ENCODE measurements at places on chromosomes 7 and 10. TPM values are rescaled to one million over a fixed set of nuclear protein-coding genes. Genes with fewer than 3 reads are reported as not detected.

Gene EN2
- total RNA-seq, result not detected

DNA sequence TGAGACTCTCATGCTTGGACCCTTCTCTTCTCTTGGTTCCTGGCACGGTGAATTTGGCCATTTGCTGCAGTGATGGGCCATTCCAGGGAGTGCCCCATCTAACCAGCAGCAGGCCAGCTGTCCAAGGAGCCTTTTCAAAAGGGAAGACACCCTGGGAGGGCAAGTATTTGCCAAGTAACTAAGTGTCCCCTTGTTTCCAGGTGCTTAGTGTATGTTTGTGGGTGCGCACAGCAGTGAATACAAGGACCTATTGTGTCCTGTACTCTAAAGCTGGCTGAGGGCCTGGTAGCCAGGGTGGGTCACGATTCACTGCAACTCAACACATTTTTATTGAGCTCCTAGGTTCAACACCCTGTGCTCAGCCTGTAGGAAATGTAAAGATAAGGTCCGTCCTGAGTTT, 348.8 kb downstream of the RNLS start:
- DNase-seq, result peak; percentile 33

- DNase-seq, result peak; percentile 45
These were observed 1.2 kb downstream of the MARCHF5 start for GRCh38 chr10:92291921-92292845.

DNA sequence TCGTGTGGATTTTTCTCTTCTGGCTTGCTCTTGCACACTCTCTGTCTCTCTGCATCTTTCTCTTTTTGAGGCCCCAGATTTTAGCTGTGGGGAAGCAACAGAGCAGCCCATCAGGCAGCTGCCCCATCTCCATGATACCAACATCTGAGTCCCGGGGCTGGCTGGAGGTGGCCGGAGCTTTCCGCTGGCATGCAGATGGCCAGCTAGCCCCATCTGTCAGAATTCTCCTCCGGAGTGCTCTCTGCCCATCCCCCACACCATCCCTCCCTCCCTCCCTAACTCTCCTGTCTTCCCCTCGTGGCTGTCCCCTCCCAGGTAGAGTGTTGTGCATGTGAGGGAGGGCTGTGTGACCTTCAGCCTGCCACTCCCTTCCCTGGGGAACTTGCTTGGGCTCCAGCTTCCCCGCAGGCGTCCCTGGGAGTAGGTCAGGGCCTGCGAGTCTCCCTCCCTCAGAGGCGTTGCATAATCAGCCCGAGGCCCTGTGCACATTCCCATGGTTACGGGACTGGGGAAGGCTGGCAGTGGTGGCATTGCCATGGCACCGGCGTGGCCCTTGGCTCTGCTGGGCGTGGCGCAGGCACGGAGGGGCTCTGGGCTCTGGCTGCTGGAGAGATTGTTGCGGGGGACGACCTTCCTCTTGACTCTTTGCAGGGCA, 24.7 kb downstream of the GHRHR start:
- DNase-seq, result peak; percentile 67

DNA sequence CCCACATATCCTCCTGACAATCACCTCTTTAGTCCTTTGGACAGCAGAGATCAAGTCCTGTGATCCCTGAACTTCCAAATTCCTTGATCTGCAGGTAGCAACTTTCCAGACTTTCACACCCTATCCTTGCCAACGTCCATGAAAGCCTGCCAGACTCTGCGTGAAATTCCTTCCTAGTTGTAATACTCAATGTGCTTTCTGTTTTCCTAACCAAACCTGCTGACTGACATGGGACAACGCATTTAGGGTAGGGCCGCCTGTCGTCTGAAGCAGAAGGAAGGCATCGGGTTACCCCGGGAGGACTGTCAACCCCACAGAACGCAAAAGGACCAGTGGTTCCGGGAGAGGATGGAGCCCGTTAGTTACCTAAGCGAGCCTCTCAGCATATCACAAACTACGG, 23.9 kb downstream of the ITGA8 start:
- DNase-seq, result no peak

Gene AP3M1
- 3.5 TPM for total RNA-seq

DNA sequence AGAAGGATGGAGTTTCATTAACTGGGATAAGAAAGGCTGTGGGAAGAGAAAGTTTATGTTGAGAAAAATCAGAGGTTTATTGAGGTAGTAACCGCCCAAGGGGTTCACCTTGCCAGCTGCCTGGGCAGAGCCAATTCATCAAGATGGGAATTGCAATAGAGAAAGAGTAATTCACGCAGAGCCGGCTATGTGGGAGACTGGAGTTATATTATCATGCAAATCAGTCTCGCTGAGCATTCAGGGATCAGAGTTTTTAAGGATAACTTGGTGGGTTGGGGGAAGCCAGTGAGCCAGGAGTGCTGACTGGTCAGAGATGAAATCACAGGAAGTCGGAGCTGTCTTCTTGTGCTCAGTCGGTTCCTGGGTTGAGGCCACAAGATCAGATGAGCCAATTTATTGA, 70.6 kb downstream of the MALRD1 start:
- DNase-seq, result no peak

DNA sequence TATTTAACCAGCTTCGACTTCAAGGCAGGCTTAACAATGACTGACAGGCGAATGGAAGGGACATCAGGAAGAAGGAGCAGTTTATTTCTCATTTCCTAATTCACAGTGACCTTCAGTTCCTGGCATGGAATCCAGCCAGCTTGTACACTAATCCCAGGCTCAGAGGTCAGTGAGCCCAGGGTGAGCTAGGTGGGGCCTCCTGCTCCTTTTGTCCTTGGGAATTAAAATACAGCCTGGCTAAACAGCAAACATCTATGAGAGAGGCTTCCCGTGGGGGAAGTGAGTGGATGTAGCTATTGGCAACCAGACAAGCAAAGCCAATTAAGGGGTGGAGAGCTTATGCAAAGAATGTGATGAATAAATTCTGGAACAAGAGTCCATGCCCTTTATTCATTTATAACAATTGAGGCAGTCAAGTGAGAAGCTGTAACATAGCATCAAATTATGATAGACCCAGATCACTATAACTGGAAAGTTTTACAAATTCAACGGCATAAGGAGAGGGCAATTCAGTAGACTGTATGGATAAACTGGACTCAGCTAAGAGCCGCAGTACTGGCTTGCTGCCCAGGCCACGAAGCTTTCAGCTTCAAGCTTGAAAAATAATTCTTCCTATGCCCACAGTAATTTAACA, 57.1 kb downstream of the STK17A start:
- DNase-seq, result peak; percentile 89

GRCh38 chr10:127827354-127828140, 65.2 kb downstream of the CLRN3 start:
- DNase-seq, result no peak

- DNase-seq, result peak; percentile 58
These were observed 683.2 kb downstream of the LRMDA start for GRCh38 chr10:76114581-76115001.

- DNase-seq, result peak; percentile 65
These were observed 11.0 kb downstream of the GRID1 start for GRCh38 chr10:86355571-86356038.

- no peak for DNase-seq
These were observed 173.0 kb upstream of the LANCL2 start for GRCh38 chr7:55191926-55192692.

Gene LAMB1
- total RNA-seq, result 399 TPM

DNA sequence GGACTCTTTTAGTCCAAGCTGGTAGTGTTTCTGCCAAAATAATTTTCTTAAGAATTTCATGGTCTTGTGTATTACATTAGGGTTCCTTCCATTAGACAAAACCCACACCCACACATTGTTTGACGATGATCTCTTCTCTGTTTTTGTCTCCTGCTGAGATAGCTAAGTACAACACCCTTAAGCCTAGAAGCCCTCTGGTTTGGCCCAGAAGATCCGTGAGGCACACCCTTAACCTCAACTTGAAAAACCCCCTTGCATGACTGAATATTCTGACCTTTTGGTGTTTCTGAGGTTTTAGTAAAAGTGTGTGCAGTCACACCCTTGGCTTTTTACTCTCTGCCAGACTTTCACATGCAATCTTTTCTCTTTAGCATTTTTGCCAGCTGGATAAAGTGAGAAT, 29.3 kb upstream of the ERCC6 start:
- no peak for DNase-seq

DNA sequence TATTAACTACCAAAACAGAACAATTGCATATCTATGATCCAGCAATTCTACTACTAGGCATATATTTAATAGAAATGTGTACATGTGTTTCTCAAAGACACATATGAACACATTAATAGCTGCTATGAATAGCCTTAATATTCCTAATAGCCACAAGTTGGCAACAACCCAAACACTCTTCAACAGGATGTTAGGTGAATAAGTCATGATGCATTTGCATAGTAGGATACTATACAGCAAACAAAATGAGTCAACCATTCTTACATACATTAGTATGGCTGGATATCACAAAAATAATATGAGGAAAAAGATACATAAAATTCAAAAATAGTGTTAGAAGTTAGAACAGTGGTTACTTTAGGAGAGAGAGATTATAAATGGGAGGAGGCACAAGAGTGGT, 26.8 kb upstream of the ZNF746 start:
- DNase-seq, result no peak

GRCh38 chr7:97064972-97065587, 40.4 kb upstream of the DLX5 start:
- peak; percentile 72 for DNase-seq

Gene SEMA4G
- 25.5 TPM for total RNA-seq

- DNase-seq, result no peak
These were observed 20.3 kb downstream of the CCDC126 start for GRCh38 chr7:23617482-23617881.

Gene SLC18A3
- total RNA-seq, result not detected

GRCh38 chr7:108200326-108200725, 70.2 kb upstream of the LAMB4 start:
- DNase-seq, result no peak

- DNase-seq, result no peak
These were observed 90.1 kb upstream of the NPSR1 start for GRCh38 chr7:34567906-34568305.

GRCh38 chr10:78520737-78521430, 487.2 kb downstream of the RPS24 start:
- DNase-seq, result peak; percentile 70

Gene SFXN2
- total RNA-seq, result 13.2 TPM

DNA sequence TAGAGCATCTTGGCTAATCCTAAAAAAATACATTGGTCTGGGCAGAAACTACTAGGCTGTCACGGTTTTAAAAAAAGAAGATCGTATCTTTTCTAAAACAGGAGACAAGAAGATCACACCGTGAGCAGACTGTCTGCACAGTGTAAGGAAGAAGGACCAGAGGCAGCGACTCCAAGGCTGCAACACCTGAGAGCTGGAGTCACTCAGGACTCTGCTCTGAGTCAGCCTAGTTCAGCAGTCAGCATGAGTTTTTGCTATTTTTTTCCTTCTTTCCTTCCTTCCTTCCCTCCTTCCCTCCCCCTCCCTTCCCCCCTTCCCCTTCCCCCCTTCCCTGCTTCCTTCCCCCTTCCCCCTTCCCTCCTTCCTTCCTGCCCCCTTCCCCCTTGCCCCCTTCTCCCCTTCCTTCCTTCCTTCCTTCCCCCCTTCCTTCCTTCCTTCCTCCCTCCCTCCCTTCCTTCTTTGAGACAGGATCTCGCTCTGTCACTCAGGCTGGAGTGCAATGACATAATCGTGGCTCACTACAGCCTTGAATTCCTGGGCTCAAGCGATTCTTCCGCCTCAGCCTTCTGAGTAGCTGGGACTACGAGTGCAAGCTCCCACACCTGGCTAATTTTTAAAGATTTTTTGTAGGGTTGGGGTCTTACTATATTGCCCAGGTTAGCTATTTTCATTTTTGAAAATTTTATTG, 24.4 kb downstream of the BAG3 start:
- DNase-seq, result no peak

GRCh38 chr10:102581981-102582580, 62.2 kb upstream of the TRIM8 start:
- DNase-seq, result no peak

DNA sequence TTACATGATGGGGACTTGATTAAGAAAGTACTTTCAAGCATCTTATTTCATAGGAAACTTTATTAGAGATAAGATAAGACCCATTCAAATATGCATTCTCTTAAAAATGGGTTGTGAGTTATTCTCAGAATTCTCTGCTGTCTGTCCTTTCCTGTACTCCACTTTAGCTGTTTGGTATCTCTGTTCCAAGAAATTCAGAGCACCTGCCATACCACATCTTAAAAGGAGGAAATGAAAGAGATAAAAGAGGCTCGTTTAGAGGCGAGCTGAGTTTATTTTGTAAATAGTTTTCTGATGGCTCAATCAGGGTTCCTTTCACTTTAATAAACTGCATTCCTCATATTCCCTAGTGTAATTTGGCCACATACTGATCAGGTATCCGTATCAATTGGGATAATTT, 87.2 kb downstream of the MDFIC start:
- no peak for DNase-seq

- no peak for DNase-seq
These were observed 140.7 kb downstream of the PFKFB3 start for GRCh38 chr10:6343305-6344010.

DNA sequence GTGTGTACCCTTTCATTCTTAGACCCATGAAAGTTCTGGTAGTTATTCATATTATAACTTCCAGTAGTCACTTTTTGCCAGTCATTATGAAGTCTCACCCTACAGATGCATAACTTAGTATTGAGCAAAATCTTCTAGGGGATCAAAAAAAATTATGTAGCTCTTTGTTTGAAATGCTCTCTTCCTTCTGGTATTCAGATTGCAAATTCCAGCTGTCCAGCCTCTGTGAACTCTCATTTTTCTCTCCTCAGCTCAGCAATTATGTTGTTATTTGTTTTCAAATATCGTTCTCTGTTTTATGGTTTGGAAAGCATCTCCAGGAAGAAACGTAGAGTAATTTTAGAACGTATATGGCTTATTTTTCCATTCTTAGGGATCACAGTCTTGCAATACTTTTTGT, 442.5 kb downstream of the SEMA3D start:
- no peak for DNase-seq

Gene TRIL
- 26.1 TPM for total RNA-seq

DNA sequence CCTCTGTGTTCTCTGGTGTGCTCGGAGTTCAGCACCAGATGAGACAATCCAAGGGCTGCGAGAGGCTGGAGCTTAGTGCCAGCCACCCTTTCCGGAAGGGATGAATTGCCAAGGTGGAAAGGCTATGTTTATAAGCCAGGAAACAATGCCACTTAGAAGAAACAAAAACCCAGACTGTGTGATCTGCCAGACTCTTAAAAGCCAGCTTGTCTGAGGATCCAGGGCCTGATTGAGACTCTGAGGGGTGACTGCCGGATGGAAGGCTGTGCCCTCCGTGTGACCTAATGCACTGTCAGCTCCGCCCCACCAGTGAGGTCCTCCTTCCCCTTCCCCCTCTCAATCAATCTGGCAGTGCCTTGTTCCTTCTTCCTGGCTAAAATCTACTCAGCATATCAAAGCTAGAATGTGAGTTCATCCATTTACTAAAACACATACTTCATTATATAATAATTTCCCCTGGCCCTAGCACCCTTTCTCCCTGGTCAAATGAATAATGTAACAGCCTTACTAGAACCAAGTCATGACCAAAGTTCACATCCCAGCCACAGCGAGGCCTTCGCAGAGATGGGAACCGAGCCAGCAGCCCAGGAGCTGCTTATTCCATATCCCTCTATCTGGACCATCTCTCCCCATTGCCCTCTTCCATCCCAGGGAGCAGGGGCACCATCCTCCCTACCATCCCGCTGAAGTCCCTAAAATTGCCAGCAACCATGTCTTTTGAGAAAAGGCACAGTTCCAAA, 25.5 kb downstream of the FAM107B start:
- DNase-seq, result peak; percentile 72
